ENCODE measurements at places on chromosomes 6 and 20. TPM values are rescaled to one million over a fixed set of nuclear protein-coding genes. Genes with fewer than 3 reads are reported as not detected.

DNA sequence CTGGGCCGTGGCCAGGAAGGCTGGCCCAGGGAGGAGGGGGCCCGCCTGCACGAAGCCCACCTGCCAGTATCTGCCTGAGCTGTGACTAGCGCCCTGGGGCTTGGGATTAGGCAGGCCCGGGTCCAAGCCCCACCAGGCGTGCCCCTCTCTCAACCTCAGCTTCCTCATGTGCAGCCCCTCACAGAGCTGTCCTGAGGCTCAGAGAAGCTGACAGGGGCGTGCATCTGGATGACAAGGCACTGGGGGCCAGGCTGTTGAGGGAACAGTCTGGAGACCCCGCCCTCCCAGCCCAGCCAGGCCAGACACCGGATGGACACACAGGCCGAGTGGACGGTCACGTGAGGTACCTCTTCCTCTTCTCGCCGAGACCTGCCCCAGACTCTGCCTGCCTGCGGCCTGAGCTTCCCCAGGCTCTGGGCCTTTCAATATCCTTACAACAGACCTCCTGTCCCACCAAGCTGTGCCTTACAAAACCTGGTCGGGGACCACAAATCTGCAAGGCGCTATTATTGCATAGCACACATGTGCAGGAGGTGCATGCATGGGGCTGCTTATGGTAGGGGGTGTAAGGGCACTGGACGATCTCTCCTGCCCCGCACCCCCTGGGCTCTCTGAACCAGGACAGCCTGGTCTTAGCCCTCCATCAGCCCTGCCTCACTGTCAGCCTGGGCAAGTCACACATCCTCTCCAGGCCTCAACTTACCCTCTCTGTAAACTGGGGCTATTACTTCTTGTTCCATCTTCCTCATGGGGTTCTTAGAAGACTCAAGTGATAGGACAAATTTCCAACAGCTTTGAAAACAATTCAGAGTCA, 20.0 kb downstream of the NOL4L start:
- DNase-seq = no peak

SLC22A2 gene
- not detected for total RNA-seq

DNA sequence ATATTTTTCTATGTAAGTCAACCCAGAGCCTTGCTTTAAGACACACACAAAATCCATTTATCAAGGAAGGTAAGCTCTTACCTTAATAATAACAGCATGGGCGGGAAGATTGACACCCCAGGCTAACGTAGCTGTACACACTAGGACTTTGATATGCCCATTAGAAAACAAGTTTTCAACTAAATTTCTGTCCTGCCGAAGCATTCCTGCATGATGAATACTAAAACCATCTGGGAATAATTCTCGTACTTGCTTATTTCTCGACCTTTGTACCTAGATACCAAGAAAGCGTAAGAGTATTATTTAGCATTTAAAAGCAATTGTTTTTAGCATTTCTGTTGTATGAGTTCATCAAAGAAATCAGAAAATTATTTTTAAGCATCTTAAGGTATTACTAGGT, 197.5 kb upstream of the SIM1 start:
- DNase-seq = no peak

DNA sequence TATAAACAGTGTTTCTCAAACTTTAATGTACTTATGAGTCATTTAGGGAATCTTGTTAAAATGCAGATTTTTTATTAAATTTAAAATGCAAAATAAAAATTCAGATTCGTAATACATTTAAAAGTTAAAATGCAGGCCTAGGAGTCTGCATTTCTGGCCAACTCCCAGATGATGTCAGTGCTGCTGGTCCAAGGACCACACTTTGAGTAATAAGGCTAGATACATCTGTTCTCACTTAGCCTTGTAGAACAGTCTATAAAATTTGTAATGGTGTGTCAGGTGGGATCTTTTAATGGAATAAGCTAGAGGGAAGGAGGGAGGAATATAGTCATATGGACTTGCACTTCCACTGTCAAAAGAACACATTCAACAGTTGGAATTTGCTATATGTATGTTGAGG, 295.6 kb upstream of the BMP2 start:
- DNase-seq = no peak

DNA sequence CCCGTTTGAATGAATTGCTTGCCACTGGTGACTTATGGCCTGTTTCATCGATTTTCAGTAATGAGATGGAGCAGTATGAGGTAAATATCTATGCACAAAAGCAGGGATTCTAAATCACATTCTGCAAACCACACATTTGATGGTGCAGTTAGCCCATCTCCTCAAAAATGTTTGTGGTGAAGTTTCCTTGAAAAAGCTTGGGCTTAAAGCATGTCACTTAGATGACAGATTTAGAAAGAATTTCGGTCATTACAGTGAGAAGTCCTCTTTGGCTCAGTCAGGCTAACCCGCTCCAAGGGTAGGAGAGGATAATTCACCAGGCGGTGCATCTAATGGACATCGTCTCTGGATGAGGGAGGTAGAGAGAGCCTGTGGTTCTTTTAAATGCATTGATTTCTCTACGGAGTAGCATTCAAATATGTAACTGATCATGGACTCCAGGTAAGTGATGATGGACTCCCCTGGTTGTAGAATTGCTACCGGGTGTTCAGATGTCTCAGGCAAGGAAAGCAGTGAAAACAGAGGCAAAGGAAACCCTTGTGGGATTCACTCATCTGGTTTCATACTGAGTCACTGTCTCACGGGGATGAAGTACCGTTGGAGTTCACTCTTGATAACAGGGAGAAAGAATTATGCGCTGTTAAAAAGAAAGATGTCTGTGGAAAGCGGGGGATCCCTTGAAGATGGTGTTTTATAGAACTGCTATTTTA, 65.3 kb downstream of the AIG1 start:
- DNase-seq = no peak
